ENCODE measurements at places on chromosomes 2 and 18. TPM values are rescaled to one million over a fixed set of nuclear protein-coding genes. Genes with fewer than 3 reads are reported as not detected.
A peak's percentile ranks its signal among the peaks of the same experiment; 100 is the strongest.

DNA sequence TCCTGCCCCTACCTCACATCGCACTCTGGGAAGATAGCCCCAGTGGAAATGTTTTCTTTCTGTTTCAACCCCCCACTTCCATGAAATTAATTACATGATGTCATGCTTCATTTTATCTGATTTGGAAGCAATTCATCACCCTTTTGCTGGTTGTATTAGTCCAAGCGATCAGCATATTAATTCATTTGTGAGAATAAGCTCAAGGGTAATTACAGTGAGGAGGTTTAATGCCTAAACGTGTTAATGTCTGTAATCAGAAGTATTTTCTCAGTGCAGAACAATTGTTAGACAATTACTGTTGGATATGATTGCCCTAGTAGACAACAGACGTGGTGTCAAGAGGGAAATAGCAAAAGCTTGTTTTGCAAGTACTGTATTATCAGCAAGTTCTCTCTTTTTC lies 746.3 kb downstream of the CPS1 start:
- H3K4me1 ChIP-seq, result no peaks in the 10 kb centered on the region
- no peak overlapping the region for H3K27ac ChIP-seq

DNA sequence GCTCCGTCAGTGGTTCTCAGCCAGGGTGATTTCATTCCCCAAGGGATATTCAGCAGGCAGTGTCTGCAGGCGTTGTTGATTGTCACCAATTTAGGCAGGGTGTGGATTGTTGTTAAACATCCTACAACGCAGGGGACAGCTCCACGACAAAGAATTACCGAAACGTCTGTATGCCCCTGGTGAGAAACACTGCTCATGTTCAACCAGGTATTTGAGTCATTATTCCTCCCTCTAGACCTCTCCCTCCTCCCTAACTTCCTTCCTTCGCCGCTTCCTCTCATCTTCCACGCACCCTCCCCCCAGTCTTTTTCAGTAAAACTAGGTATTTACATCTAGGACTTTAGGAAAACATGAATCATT lies 50.8 kb downstream of the NCK2 start:
- DNase-seq, result no peak
- H3K27ac ChIP-seq, result no peak overlapping the region
- H3K27me3 ChIP-seq, result no peaks in the 10 kb centered on the region
- H3K36me3 ChIP-seq, result no peaks in the 10 kb centered on the region

DNA sequence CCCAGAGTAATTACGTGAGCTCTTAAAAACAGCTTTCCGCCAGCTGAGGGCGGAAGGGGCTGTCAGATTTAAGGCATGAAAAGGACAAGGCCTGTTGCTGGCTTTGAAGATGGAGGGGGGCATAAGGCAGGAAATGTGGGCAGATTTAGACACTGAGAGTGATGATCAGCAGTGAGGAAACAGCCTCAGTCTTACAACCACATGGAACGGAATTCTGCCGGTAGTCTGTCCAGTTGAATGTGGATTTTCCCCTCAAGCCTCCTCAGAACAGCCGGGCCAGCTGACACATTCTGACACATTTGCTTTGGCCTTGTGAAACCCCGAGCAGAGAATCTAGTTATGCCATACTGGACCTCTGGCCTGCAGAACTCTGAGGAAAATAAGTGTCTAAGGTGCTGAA lies 16.6 kb downstream of the POLE4 start:
- no peak overlapping the region for H3K27ac ChIP-seq
- no peak overlapping the region for H3K4me3 ChIP-seq
- peaks cover 4% of the 10 kb centered on the region for H3K4me1 ChIP-seq
- H3K36me3 ChIP-seq, result no peaks in the 10 kb centered on the region

DNA sequence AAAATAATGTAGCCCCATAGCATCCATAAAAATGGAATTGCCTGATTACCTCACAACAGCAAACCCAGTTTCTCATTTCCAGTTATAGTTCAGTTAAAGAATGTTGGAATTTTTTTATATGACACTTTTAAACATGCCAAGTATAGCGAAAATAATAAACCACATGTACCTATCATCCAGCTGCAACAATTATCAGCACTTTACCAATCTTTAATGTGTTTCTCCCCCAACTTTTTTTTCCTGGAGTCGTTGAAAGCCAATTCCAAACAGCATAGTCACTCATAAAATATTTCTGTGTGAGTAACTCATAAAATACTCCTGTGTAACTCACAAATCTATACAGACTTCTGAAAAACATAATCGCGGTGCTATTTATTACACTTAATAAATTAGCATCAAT lies 38.1 kb downstream of the SMAD4 start:
- H3K27ac ChIP-seq, result no peak overlapping the region
- H3K4me3 ChIP-seq, result no peak overlapping the region
- H3K36me3 ChIP-seq, result peaks cover 25% of the 10 kb centered on the region

- no peaks in the 10 kb centered on the region for H3K4me1 ChIP-seq
- DNase-seq, result no peak
- no peak overlapping the region for H3K4me3 ChIP-seq
- no peaks in the 10 kb centered on the region for H3K27me3 ChIP-seq
- no peaks in the 10 kb centered on the region for H3K36me3 ChIP-seq
These were observed 336.3 kb downstream of the DYSF start for GRCh38 chr2:71789556-71790204.

DNA sequence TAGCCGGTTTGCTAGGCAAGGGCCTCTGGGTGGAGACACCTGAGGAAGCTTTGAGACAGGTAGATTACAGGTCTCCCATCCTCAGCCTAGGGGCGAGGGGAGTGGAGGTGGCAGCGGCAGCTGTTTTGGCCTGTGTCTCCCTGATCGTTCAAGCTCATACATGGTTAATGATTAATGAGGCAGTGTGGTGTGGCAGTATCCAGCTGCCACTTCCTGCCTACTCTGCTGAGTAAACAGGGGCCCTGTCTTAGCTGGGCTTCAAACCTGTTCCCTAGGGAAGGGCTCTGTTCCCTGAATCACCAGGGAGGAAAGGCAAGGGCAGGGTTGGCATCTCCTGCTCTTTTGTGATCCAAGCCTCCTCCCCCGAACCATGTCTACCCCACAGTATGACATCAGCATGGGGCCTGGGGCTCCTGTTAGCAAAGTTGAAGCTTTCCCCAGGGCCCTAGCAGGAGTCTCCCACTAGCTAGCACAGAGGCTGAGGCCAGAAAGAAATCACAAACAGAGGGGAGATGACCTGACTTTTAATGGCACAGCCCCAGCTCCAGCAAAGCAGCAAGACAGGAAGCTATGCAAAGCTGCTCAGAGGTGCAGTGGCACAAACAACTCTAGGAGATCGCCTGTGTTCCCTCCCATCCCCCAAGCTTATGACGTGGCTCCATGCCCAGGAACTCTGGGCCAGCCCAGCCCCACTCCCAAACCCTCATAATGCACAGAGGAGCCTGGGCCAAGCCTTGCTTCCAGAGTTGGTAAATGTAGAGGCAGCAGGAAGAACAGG lies 3.7 kb upstream of the TUBA4B start:
- H3K27me3 ChIP-seq, result no peaks in the 10 kb centered on the region
- H3K4me1 ChIP-seq, result peaks cover 74% of the 10 kb centered on the region
- peak overlapping the region; percentile 56 for H3K4me3 ChIP-seq
- DNase-seq, result peak; percentile 41
- peak overlapping the region; percentile 69 for H3K27ac ChIP-seq

Gene FN1
- total RNA-seq, result 0.18 TPM

Gene PPP1R7
- 82.6 TPM for total RNA-seq

Gene TEX44
- not detected for total RNA-seq

Gene GAREM1
- total RNA-seq, result not detected

Gene CYTIP
- 202 TPM for total RNA-seq
